Hematopoietic multipotent progenitor cell (in vitro differentiated cells): ENCODE measurements at places on chromosomes 2 and 18.

GRCh38 chr2:204725693-204726360 is 180.6 kb downstream of the PARD3B start:
- no peak for DNase-seq

- no peak for DNase-seq
These were observed 103.0 kb upstream of the NRP2 start for GRCh38 chr2:205579335-205579734.

GRCh38 chr2:223262946-223263345 is 211.0 kb downstream of the KCNE4 start:
- no peak for DNase-seq

DNA sequence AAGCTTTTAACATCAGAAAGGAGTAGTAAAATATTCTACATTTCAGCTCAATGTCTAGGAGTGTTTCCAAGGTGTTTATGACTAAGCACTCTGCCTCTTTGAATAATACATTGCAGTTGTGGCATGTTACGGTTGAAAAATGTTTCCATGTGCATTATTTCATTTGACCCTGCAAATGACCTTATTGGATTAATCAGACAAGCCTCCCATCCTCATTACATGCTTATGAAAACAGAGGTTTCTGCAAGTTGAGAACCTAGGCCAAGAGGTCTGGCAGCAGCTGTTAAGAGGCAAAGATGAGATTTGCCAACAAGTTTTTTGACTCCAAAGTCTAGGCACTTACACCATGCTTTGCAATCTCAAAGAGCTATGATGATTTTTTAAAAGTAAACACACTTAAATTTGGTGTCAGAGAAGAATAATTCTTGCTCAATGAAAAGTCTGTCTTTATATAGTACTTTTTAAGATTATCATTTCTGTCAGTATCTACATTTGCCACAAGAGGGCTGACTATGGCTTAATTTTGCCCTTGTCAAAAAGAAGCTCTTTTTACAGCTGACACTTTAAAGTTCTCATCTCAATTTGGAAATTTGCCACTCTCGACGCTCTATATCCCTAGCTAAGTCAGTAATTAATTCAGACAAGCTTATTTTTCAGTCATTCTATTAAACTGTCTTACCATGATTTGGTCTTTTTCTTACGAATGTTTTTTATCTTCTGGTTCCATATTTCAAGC is 260.6 kb downstream of the PAX3 start:
- no peak for DNase-seq

GRCh38 chr2:191927319-191927867 is 80.5 kb upstream of the CAVIN2 start:
- no peak for DNase-seq

DNA sequence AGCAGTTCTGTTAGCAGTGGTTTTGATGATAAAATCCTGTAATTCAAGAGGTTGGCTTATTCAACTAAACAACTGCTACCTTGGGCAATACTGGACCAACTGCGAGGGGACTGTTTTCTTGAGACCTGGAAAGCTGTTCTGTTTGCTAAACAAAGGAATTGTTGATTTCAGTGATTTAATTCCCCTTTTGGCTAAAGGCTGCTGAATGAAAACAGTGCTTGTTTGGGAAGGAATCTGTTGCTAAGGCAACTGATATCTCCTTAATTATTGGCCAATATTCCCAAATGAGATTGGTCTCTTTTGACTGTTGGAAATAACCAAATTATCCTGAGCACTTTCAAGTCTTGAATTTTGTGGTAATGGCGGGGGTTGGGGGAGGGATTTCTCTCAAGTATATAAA is 136.8 kb downstream of the CAMKMT start:
- DNase-seq: no peak

GRCh38 chr18:59129951-59130703 is 9.6 kb upstream of the SEC11C start:
- DNase-seq: no peak
